Non-pigmented ciliary epithelial cell (primary cell): ENCODE measurements at places on chromosomes 7 and 10.

DNA sequence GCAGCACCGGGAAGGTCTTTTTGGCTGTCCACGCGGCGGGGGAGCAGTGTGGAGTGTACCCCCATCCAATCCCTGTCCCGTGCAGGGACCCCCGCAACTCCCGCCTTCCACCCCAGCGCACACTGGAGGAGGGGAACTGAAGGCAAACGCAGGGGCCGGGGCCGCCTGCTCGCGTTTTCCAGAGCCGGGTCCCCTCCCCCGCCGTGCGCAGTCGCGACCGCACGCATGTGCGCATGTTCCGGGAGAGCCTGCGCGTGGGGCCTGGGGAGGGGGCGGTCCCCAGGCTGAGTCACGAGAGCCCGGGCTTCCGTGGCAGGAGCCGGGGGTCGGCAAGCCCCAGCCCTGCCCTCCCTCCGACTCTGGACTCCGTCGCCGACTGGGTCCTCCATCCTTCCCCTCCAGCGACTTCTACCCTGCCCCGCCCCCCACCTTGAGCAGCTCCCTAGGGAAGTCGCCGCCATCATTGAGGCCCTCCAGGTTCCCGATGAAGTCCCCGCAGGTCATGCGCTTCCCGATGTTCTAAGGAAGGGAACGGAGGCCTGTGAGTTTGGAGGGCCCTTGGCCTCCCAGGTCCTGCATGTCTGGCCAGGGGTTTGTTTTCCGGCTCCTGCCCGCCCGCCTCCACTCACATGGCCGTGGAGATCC, 8.0 kb downstream of the PSD start:
- DNase-seq: no peak

DNA sequence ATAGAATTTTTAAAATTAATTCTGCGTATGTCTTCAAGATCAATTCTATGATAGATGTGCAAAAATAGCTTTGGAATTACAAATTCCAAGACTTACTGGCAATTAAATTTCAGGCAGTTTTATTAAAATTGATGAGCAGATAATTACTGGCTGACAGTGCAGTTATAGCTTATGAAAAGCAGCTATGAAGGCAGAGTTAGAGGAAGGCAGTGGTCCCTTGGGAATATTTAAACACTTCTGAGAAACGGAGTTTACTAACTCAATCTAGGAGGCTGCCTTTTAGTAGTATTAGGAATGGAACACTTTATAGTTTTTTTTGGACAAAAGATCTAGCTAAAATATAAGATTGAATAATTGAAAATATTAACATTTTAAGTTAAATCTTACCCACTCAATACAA, 70.8 kb downstream of the CFTR start:
- no peak for DNase-seq

DNA sequence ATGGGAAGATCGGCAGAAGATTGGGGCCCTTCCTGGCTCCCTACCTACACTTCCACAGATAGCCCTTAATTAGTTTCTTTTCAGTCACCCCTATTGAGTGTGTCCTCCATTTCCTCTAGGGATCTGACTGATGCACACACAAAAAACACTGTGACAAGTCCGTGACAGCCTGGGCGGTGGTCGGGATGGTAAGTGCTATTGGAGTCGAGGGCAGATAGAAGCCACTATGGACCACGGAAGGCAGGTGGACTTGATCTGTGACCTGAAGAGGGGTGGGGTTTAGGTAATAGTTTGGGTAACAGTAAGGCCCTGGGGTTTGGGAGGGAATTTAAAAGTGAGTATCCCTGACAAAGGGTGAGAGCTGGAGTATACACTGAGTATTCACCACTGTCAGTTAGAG, 53.0 kb downstream of the PDK4 start:
- DNase-seq: no peak

GRCh38 chr7:132777414-132777813, 201.1 kb upstream of the PLXNA4 start:
- DNase-seq: no peak

- DNase-seq: no peak
Measured at GRCh38 chr10:117431160-117431559, 55.9 kb upstream of the PDZD8 start.

DNA sequence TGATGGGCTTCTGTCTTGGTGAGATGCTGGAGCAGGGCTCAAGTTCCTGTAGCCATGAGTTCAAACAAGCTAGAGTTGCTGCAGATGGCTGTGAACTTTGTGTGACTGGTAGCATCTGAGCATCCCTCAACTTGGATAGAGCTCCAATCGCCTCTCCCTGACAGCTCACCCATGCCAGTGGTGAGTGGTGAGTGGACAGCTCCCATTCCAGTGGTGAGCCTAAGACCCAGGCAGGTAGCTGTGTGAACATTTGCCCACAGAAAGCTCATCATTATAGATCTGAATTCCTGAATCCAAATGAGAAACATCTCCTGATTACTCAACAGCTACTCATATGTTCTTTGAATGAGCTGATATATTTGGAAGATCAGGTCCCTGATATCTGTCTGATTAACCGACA, 25.3 kb downstream of the STEAP1B start:
- no peak for DNase-seq

- no peak for DNase-seq
Measured at GRCh38 chr10:24091256-24091655, 117.7 kb upstream of the KIAA1217 start.

- no peak for DNase-seq
Measured at GRCh38 chr7:48755061-48755555, 169.2 kb upstream of the CDC14C start.

- DNase-seq: no peak
Measured at GRCh38 chr10:34281661-34282582, 533.2 kb downstream of the PARD3 start.

- DNase-seq: no peak
Measured at GRCh38 chr10:22228167-22228938, 10.5 kb upstream of the EBLN1 start.

GRCh38 chr10:30048768-30049517, 10.4 kb downstream of the JCAD start:
- DNase-seq: no peak

GRCh38 chr7:139784648-139785047, 6.8 kb upstream of the HIPK2 start:
- no peak for DNase-seq

DNA sequence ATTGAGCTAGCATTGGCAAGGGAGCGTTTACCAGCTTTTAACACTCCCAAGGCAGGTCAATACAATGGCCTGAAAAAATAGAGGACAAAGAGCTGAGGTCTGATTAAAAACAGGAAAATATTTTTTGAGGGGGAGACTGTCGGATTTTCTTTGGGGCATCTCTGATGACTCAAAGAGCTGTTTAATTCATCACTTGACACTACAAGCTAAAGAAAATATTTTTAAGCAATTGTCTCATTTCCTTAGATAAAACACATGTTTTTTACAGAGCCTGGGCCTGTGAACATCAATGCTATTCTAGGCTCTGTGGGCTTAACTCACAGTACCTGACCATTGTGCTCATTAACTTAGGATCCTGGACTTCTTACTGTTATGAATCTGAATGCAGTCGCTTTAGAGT, 100.8 kb downstream of the NRP1 start:
- no peak for DNase-seq

DNA sequence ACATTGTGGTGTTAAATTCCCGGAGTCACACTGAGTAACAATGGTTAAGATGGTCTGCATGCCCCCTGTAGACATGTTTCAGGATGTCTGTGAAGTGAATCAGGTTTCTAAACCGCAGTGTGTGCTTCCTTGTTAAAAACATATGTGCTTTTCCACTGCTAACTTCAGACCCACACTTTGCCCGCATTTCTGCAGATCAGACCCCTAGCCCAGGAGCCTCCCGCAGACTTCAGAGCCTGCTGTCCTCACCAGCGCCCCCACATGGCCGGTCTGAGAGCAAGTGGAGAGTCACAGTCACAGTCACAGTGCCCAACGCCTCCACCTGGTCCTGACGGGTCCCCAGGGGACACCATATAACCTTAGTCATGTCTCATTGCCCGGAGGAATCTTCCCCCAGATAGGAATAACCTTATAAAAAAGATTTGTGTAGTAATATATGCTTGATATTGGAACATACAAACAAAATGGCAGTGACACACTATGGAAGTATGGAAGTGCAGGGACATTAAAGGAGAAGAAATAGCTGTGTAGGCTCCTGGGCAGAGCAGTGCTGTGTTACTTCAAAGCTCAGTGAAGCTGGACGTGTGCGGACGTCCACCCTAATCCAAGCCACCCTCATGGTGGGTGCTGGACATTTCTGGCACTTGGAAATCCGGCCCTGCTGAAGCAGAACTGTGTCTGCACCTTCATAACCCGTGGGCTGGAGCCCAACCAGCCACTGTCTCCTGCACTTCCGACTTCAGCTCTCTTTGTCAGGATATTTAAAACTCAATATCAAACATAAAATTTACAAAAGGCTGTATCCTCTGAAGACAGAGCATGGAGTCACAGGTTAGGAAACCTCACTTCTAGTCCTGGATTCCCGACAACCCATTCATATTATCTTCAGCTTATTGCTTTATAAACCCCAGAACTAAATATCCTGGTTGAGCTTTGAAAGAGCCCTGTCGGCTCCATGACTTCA, 29.0 kb downstream of the GSTO2 start:
- peak; percentile 66 for DNase-seq

GRCh38 chr10:7407368-7408290, 3.2 kb downstream of the SFMBT2 start:
- no peak for DNase-seq

- DNase-seq: no peak
Measured at GRCh38 chr10:131402771-131403650, 91.5 kb upstream of the TCERG1L start.

DNA sequence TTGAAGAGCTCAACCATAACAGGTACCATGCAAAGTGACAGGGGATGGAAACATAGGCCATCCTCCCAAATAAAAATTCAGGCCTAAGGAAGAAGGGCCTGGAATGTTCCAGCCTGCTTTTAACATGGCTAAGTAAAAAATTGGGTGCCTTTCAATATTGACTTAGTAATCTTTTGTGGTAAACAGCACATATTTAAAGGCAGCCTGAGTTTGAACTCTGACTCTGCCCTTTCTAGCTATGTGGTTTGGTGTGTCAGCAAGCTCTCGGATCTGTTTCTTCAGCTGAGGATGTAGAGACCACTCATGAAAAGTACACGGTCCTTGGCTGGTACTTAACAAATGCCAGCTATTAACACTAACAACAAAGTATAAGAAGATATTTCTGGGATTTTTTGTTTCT, 191.8 kb upstream of the CDCA7L start:
- DNase-seq: no peak

GRCh38 chr10:4718544-4718943, 107.5 kb upstream of the AKR1E2 start:
- no peak for DNase-seq
